Esophagus muscularis mucosa (tissue), 4 donors: ENCODE measurements at places on chromosomes 7 and 10. TPM values are rescaled to one million over a fixed set of nuclear protein-coding genes. Genes with fewer than 3 reads are reported as not detected.

GRCh38 chr7:37255327-37255944, 193.2 kb downstream of the ELMO1 start:
- H3K4me1 ChIP-seq, result peaks cover 3% of the 10 kb centered on the region
- H3K27me3 ChIP-seq, result no peaks in the 10 kb centered on the region
- H3K4me3 ChIP-seq, result no peak overlapping the region
- no peak overlapping the region for H3K27ac ChIP-seq
- H3K36me3 ChIP-seq, result peaks cover 11% of the 10 kb centered on the region

DNA sequence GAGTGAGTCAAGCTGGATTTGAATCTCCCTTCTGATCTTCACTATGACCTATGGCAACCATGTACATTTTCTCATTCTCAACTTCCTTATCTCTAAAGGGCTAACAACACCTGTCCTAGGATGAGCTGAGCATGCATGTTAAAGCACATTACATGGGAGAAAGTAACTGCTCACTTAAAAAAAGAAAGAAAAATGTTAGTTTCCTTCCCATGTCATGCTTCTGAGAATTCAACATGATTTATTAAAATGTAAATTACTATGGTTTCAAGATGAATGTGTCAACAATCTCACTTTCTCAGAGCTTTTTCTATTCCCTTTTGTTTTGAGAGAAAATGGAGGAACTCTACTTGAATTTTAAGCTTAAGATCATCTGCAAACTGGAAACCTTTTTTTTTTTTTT, 295.3 kb downstream of the SKIDA1 start:
- H3K27me3 ChIP-seq, result no peaks in the 10 kb centered on the region
- H3K4me3 ChIP-seq, result no peak overlapping the region
- H3K36me3 ChIP-seq, result no peaks in the 10 kb centered on the region

DNA sequence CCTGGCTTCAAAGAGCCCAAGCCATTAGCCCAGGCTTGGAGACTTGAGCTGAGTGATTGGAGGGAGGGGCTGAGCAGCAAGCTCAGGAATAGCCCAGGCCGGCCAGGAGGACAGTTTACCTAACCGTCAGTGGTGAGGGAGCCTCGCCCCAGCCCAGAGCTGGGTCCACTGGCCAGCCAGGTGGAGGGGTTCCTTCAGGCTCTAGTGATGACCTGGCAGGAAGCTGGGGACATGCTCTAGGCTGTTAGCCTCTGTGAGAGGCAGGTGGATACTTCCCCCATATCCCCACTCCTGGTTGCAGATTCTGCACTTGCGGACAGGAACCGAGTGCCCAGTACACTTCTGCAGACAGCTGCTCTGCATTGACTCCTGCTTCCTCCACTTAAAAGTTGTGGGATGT, 61.2 kb upstream of the ANTXRL start:
- no peak overlapping the region for H3K4me3 ChIP-seq
- H3K4me1 ChIP-seq, result no peaks in the 10 kb centered on the region
- DNase-seq, result peak; percentile 91
- no peak overlapping the region for H3K27ac ChIP-seq
- H3K27me3 ChIP-seq, result no peaks in the 10 kb centered on the region

- no peak for DNase-seq
- no peak overlapping the region for H3K4me3 ChIP-seq
- H3K36me3 ChIP-seq, result no peaks in the 10 kb centered on the region
- H3K27ac ChIP-seq, result no peak overlapping the region
- H3K4me1 ChIP-seq, result no peaks in the 10 kb centered on the region
These were observed 225.4 kb downstream of the TCERG1L start for GRCh38 chr10:131086094-131086493.

The VKORC1L1 gene
- 24.9 TPM for total RNA-seq

DNA sequence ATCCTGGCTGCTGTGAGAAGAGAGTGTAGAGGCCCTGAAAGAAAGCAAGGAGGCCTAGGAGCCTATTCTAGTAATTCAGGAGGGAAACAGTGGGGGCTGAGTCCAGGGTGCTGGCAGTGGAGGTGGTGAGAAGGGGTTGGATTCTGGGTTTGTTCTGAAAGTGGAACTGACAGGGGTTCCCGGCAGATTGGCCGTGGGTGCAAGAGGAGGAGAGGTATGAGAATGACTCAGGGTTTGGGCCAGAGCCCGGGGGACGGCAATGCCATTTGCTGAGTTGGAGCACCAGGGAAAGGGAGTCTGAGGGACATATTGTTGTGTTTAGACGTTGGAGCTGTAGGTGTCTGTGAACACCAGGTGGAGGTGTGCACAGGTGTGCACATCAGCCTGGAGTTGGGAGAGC, 38.5 kb downstream of the NPTX2 start:
- no peak overlapping the region for H3K27ac ChIP-seq
- no peak overlapping the region for H3K4me3 ChIP-seq

The SLC29A4 gene
- 3.3 TPM for total RNA-seq

- H3K4me1 ChIP-seq, result no peaks in the 10 kb centered on the region
- DNase-seq, result no peak
- no peak overlapping the region for H3K27ac ChIP-seq
- H3K36me3 ChIP-seq, result no peaks in the 10 kb centered on the region
- no peak overlapping the region for H3K4me3 ChIP-seq
- H3K27me3 ChIP-seq, result no peaks in the 10 kb centered on the region
These were observed 14.8 kb upstream of the ZMIZ2 start for GRCh38 chr7:44733708-44734481.

- H3K27me3 ChIP-seq, result no peaks in the 10 kb centered on the region
- no peak for DNase-seq
- no peak overlapping the region for H3K27ac ChIP-seq
- H3K4me1 ChIP-seq, result peaks cover 20% of the 10 kb centered on the region
- H3K4me3 ChIP-seq, result no peak overlapping the region
These were observed 33.8 kb downstream of the SLC26A4 start for GRCh38 chr7:107694386-107694785.

The DNAJC9 gene
- total RNA-seq, result 13.6 TPM

GRCh38 chr7:1124164-1124563, 35.8 kb downstream of the ZFAND2A start:
- no peak for DNase-seq
- peaks cover 11% of the 10 kb centered on the region for H3K36me3 ChIP-seq
- no peaks in the 10 kb centered on the region for H3K27me3 ChIP-seq
- peaks cover 19% of the 10 kb centered on the region for H3K4me1 ChIP-seq

The NPFFR1 gene
- total RNA-seq, result not detected

- no peak overlapping the region for H3K4me3 ChIP-seq
- DNase-seq, result no peak
- H3K4me1 ChIP-seq, result no peaks in the 10 kb centered on the region
- no peaks in the 10 kb centered on the region for H3K36me3 ChIP-seq
- no peak overlapping the region for H3K27ac ChIP-seq
These were observed 139.3 kb upstream of the HDAC9 start for GRCh38 chr7:18356191-18356645.

The VSIR gene
- total RNA-seq, result 37.8 TPM

- no peaks in the 10 kb centered on the region for H3K27me3 ChIP-seq
- no peak overlapping the region for H3K27ac ChIP-seq
- peaks cover 22% of the 10 kb centered on the region for H3K4me1 ChIP-seq
- no peak overlapping the region for H3K4me3 ChIP-seq
- DNase-seq, result no peak
- H3K36me3 ChIP-seq, result peaks cover 4% of the 10 kb centered on the region
These were observed 86.4 kb downstream of the FAM53B start for GRCh38 chr10:124657806-124658205.

DNA sequence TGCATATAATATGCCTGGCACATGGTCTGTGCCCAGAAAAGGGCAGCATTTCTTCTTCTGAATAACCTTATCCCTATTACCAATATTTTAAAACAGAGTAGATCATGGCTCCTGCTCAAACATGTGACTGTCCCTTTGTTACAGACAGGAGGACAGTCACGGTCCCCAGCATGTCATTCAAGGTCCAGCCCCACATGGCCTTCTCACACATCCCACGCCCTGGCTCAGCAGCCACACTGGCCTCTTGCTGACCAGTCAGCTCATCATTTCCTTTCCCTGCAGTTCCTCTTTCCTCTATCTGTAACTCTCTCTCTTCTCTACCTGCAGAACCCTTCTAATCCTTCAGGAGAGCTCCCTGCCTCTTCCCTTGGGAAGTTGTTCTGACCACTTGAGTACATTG, 167.8 kb downstream of the CHN2 start:
- DNase-seq, result no peak
- no peaks in the 10 kb centered on the region for H3K36me3 ChIP-seq
- H3K27me3 ChIP-seq, result no peaks in the 10 kb centered on the region
- no peaks in the 10 kb centered on the region for H3K4me1 ChIP-seq

- H3K27me3 ChIP-seq, result peaks cover 7% of the 10 kb centered on the region
- H3K36me3 ChIP-seq, result no peaks in the 10 kb centered on the region
- no peak overlapping the region for H3K27ac ChIP-seq
- DNase-seq, result no peak
- no peaks in the 10 kb centered on the region for H3K4me1 ChIP-seq
These were observed 11.2 kb upstream of the SEM1 start for GRCh38 chr7:96720843-96721242.

- H3K27ac ChIP-seq, result no peak overlapping the region
- no peaks in the 10 kb centered on the region for H3K27me3 ChIP-seq
- no peak overlapping the region for H3K4me3 ChIP-seq
- no peaks in the 10 kb centered on the region for H3K4me1 ChIP-seq
- DNase-seq, result no peak
These were observed 381.8 kb upstream of the FZD8 start for GRCh38 chr10:36023939-36024338.

The SPAM1 gene
- total RNA-seq, result not detected

The OGDHL gene
- 1.0 TPM for total RNA-seq

The ASAH2 gene
- total RNA-seq, result 0.17 TPM
